Right renal pelvis (tissue), 4 donors: ENCODE measurements at places on chromosomes 1 and 21.

DNA sequence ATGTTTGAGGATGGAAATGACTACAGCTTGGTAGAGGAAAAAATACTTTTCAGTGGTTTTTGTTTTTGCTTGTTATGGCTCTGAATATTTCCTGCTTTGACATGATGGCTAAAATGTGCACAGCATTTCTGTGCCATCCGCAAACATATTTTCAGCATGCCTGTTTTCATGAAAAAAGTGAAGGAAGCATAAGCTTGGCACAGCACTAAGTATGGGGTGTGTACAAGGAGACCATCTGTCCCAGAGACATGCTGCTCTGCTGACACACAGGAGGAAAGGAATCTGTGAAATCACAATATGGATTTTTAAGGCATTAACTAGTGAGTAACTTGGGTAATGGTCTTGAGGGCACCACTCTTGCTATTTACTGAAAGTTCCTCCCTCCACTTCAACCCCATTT, 595.5 kb downstream of the RWDD3 start:
- DNase-seq = no peak

- no peak for DNase-seq
These were observed 140.3 kb downstream of the SLC30A10 start for GRCh38 chr1:219788091-219788490.

- DNase-seq = no peak
These were observed 13.2 kb downstream of the IER5 start for GRCh38 chr1:181101581-181102226.

GRCh38 chr1:169745015-169745861, 11.4 kb upstream of the SELE start:
- no peak for DNase-seq

DNA sequence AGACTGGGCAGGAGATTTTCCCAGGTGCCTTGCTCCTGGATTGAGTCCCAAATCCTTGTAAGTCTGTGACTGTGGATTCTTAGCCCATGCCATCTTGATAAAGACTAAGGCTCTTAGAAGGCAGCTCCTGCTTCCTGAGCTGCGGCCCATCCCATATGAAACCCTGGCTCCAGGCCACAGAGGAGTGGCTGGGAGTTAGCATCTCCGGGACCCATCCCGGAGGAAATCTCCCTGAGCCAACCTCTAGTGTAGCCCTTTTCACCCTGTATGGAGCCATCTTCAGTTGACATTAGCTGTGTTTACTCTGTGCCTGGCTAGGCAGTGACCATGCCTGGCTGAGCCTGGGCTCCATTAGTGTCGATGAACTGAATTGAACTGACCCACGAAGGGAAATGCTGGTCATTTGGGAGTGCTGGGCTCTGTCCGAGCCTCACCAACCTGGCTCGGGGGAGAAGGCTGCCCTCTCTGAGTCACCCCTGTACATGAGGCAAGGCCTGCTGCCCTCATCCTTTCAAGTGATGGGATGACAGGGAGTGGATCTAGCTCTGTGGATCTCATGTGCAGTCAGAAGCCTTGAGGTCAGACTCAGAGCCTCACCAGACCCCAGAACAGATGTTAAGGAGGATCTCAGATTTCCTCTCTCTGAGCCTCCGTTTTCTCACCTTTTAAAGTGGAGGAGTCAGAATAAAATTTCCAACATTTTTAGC, 37.5 kb downstream of the LGR6 start:
- no peak for DNase-seq

- DNase-seq = no peak
These were observed 84.0 kb downstream of the PHTF1 start for GRCh38 chr1:113675302-113675701.

- no peak for DNase-seq
These were observed 43.5 kb downstream of the SNX27 start for GRCh38 chr1:151655371-151655770.

DNA sequence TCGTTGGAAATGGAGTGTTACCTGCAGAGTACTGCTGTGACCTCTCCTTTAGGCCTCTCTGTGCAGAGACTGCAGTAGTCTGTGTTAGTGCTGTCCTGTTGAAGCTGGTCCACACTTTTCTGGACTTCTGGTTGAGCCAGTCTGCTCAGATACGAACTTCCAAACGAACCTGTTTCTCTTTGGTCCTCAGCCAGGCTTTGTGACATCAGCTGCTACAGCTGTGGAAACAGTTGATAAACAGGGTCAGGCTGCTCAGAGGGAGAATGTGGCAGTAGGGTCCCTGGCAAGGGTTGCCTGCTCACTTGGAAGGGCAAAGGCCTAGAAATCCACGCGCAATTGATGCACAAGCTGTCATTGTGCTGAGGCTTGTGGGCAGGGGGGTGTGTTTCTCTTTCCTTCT, 98.8 kb downstream of the NOS1AP start:
- DNase-seq = no peak

GRCh38 chr1:6489383-6489765, 2.1 kb downstream of the PLEKHG5 start:
- DNase-seq = no peak

- no peak for DNase-seq
These were observed 12.6 kb upstream of the STX12 start for GRCh38 chr1:27760426-27760825.

DNA sequence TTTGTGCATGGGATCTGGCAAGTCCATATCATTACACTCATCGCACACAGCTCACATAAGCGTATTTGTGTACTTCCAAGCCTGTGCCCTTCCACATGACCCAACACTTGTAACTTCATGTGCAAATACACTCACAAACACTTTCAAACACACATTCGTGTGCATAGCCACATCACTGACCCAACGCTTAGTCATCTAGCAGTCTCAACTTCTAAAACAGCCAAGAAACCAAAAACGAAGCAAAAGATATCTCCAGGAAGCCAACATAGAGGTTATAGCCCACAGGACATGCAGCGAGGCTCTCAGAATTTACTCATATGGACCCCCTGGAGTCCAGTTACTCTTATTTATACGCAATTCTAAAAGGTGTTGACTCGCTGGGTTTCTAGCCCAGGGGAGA, 10.9 kb upstream of the GOLT1A start:
- DNase-seq = no peak

DNA sequence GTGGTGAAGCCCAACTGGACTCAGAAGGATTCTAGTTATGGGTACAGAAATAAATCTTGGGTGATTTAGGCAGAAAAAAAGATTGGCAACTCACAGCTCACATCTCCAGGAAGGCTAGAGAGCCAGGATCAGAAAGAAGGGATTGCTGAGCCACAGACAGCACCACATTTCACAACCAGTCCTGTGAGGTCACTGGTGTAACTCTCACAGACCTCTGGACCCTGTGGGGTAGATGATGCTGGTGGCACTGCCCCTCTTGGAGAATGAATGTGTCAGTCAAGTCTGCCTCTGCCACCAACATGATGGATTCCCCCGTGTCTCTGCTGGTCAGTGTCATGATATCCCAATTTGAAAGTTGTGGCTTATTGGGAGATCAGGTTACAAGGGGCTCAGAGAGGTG, 70.9 kb upstream of the HMCN1 start:
- no peak for DNase-seq

- no peak for DNase-seq
These were observed 852 bp downstream of the TMEM50A start for GRCh38 chr1:25338986-25339385.

- no peak for DNase-seq
These were observed 26.6 kb downstream of the ATF3 start for GRCh38 chr1:212635141-212635631.
